ENCODE measurements at places on chromosomes 16 and 17.

DNA sequence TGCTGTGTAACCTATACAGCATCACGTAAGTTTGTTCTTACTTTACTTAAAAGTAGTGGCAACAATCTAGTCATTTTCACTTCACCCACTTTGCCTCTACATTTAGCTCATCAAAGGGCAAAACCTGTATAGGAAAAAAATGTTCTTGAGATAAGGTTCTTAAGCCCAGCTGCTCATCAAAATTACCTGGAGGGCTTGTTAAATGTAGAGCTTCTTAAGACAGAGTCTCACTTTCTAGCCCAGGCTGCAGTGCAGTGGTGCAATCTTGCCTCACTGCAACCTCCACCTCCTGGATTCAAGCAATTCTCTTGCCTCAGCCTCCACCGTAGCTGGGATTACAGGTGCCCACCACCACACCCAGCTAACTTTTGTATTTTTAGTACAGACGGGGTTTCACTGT, 38.2 kb upstream of the TMEM97 start:
- no peak for DNase-seq

DNA sequence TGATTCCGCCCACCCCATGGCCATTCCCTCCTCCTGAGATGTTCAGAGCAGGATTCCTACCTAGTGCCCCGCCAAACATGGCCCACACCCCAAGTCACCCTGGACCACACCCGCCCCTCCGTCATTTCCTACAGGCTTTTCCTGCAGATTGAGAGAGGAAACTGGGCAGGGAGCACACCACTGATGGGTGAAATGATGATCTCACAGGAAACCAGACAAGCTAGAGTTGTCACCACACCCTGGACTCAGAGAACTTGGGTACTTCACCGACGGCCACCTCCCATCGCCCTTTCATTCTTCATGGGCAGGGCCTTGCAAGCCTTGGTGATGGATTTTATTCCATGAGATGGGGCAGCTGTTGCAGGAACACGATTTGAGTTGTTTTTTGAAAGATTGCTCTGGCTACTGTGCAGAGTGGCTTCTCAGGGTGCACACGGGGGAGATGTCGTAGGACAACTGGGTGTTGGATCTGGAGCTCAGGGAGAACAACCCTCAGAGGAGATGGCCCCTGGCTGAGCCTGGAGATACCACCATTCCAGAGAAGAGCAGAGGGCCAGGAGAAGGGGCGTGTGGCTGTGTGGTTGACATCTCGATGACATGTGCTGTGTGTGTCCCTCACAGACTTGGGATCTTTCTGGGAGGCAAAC, 7.4 kb upstream of the B9D1 start:
- DNase-seq = no peak

DNA sequence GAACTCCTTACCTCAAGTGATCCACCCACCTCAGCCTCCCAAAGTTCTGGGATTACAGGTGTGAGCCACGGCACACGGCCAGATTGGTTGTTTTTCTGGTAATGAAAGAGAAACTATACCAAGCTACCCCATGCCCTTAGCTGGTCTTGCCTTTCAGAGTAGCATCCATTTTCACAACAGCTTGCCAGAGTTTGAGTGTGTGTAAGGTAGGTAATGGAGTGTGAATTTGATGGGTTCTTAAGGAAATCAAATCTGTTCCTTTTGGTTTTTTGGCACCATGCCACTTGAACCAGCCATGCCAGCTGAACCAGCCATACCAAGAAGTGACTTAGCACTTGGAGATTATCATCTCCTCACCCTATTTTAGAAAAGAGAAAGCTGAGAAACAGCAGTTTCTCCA, 5.1 kb downstream of the CALCOCO2 start:
- DNase-seq = no peak

GRCh38 chr17:77256710-77257109, 115.9 kb downstream of the SEC14L1 start:
- DNase-seq = peak; percentile 43

GRCh38 chr17:47993964-47994363, 23.1 kb downstream of the CDK5RAP3 start:
- DNase-seq = no peak

- no peak for DNase-seq
These were observed 6.4 kb upstream of the CRK start for GRCh38 chr17:1462164-1463112.

GRCh38 chr17:4444782-4445473, 11.2 kb downstream of the SPNS3 start:
- DNase-seq = peak; percentile 36

DNA sequence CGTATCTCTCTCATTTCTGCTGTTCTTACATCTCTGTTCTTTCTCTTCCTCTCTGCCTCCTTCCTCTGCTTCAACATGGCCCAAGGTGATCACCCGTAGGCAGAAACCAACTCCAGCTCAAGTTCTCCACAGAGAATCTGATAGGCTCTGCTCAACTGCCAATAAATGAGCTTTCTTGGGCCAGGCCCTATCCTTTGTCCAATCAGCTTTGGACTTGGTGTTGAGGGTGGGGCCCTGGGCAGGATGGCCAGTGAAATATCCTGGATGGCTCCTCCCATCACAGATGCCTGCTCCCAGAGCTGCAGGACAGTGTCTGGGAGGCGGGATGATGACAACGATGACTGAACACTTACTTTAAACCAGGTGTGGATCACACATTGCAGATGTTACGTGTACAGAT, 17.4 kb upstream of the BRD7 start:
- DNase-seq = no peak

- DNase-seq = peak; percentile 74
These were observed 9.0 kb upstream of the CDH5 start for GRCh38 chr16:66357523-66357928.

GRCh38 chr17:348692-349425, 3.7 kb downstream of the RPH3AL start:
- no peak for DNase-seq

DNA sequence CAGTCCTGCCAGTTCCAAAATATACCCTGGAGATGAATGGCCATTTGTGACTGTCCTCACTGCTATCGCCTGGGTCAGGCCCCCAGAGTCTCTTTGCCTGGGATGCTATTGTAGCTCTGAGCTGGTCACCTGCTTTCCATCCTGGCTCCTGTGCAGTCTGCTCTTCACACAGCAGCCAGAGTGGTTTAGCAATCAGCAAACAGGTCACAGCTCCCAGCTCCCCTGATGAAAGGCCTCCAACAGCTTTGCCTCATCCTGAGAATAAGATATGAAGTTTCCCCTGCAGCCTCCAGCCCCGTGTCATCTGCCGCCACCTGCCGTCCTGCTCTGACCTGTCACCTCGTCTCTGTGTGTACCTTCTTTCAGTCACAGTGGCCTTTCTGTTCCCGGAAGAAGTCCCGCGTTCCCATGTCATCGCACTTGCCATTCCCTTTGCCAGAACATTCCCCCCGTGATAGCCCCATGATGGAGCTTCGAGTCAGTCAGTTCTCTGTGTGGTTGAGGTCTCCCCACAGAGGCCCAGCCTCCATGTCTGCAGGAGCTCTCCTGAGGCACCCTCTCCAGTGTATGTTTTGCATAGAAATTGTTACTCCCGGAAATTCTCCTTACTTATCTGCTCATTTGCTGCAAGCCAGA, 281.5 kb downstream of the SNX29 start:
- no peak for DNase-seq

GRCh38 chr16:20114356-20114755, 40.7 kb upstream of the GPR139 start:
- DNase-seq = peak; percentile 81

GRCh38 chr16:2915196-2915929, 3.6 kb downstream of the FLYWCH1 start:
- DNase-seq = no peak

DNA sequence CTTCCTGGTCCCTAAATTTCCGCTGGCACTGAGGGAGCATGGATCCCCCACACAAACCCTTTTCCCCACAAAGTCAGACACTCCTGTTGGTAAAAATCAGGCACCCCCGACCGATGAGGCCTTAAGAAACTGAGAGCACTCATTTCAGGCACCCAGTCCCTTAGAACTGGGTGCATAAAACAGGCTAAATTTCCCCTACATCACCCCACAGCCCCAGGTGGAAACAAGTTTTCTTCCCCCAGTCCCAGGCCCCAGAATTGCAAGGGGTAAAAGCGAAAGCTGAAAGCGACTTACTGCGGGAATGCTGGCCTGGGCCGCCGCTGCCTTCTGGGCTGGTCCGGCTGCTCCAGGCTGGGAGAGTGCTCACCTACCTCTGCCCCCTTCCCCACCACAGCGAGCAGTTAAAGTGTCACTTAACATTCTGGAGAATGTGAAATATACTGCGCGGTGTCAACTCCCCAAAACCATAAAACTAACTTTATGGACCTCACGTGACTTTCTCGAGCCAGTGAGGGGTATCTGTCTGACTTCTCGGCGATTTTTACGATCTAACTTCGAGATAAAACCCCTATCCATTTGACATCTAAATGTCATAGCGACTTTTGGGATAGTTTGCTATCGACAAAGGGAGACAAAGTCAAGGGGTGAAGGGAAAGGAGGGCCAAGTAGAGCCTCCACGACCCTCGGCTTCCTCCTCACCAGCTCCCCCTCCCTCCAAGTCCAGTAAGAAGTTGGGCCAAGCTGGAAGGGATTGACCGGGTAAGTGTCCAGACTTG, at the start of gene HOXB3:
Gene HOXB3 (minus strand): TSS at position 411 of the 776 bp plus-strand sequence. CDS start 37,767 bp downstream, outside the sequence.
- no peak for DNase-seq

DNA sequence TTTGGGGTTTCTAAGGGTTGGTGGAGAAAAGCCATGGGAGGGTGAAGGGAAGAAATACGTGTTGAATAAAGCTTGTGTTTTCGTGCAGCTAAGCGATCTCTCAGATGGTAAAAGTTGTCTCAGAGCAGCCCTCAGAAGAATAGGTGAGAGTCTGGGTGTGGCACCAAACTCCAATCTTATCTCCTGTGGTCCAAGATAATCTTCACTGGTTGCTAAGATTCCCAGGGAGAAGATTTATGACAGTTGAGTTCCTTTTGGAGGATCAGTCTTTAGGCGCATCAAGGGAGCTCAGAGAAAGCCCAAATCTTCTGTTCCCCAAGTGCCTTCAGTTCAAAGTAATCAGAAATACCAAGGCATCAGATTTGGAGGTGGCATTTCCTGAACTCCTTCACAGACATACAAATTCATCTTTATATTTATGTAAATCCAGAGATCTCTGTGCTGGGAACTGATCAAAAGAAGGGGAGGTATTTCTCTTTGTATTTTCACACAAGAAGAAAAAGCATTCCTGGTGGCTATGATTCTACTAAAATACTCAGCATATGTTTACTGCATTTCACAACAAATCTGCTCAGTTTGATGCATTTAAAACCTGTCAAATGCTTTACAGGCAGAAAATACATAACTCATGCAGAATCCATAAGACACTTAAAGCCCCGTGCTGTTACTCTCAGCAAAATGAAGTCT, 102.9 kb downstream of the ABCC12 start:
- no peak for DNase-seq

- DNase-seq = no peak
These were observed 88.2 kb upstream of the NOG start for GRCh38 chr17:56505154-56505756.

DNA sequence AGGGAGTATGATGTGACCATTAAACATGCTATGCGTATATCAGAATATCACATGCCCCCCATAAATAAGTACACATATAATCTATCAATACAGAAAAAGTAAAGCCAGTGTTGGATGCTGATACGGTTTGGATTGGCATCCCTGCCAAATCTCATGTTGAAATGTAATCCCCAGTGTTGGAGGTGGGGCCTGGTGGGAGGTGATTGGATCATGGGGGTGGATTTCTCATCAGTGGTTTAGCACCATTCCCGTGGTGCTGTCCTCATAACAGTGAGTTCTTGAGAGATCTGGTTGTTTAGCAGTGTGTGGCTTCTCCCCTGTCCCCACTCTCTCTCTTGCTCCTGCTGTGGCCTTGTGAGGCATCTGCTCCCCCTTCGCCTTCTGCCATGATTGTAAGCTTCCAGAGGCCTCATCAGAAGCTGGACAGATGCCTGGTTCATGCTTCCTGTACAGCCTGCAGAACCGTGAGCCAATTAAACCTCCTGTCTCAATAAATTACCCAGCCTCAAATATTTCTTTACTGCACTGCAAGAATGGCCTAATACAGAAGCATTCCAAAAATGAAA, 88.9 kb downstream of the AATF start:
- DNase-seq = no peak

- no peak for DNase-seq
These were observed 38.8 kb downstream of the HEATR6 start for GRCh38 chr17:60039847-60040442.

GRCh38 chr16:67163164-67163998, 1.2 kb upstream of the HSF4 start:
- DNase-seq = no peak

DNA sequence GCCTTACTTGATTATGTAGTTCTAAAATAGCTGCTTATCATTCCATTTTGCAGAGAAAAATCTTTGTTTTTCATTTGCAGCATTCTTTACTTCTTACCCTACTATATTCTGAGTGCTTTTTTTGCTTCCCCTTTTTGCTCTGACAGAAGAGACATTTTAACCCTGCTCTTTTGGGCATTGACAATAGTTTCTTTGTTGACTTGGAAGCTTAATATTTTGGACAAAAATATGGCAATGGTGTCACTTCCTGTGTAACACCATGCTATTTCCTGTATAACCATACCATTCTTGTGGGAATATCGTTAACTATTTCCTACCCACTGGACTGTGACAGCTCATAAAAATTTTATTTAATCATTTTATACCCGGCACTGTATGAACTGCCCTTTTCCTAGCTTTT, 747.1 kb downstream of the CDH8 start:
- DNase-seq = no peak

GRCh38 chr17:74016461-74016860, 187.0 kb upstream of the RPL38 start:
- no peak for DNase-seq

GRCh38 chr17:76588182-76588581, 2.5 kb upstream of the ST6GALNAC2 start:
- DNase-seq = no peak

DNA sequence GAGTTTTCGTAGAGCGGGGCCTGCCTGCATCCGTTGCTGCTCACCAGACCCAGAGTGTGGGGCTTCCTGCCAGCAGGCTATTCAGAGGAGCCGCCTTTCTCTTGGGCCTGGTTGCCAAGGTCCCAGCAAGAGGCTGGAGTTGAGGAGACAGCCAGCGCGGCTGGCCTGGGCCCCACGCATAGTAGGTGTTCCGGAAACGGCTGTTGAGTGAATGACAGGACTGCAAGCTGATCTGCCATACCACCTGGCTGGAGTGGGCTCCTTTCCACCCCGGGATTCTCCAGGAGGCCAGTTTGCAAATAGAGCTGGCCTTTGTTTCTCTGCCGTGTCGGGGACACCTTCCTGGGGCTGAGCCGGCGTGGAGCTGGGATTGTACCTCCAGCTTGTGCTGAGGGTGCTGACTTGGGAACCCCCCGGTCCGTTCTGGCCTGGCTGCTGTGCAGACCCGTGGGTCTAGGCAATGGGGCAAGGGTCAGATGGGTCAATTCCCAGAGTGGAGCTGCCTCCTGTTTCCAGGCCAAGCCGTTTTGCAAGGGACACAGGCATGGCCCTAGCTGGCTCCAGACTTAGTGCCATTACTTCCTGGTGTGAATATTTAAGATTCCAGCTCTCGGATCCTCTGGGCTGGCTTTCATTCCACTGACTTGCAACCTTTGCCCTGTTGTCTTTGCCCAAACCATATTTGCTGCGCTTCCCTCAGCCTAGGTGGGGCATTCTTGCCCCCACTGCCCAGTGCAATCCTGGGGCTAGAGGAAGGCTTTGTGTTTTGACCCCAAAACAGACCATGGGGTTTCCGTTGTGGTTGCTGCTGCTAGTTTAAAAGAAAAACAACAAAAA, 68.8 kb downstream of the CMIP start:
- no peak for DNase-seq
